CD8-positive, alpha-beta T cell (primary cell): ENCODE measurements at places on chromosomes 12 and 14.

- DNase-seq, result no peak
Measured at GRCh38 chr14:50350975-50351374, 38.9 kb downstream of the DMAC2L start.

- DNase-seq, result no peak
Measured at GRCh38 chr14:22650046-22650739, 6.0 kb upstream of the OR6J1 start.

DNA sequence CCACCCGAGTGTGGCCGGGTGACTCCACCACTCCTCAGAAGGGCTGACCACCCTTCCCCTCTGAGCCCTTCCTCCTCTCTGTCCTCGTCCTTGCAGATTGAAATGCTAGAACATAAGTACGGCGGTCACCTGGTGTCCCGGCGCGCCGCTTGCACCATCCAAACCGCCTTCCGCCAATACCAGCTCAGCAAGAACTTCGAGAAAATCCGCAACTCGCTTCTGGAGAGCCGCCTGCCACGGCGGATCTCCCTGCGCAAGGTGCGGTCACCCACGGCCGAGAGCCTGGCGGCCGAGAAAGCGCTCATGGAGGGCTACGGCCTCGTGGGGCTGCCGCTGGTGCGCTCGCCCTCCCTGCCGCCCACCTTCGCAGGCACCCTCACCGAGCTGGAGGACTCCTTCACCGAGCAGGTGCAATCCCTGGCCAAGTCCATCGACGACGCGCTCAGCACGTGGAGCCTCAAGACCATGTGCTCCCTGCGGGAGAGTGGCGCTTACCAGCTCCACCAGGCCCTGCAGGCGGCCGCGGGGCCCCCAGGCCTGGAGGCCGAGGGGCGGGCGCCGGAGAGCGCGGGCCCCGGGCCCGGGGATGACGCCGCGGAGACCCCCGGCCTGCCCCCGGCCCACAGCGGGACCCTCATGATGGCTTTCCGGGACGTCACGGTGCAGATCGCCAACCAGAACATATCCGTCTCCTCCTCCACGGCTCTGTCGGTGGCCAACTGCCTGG is 71.8 kb downstream of the IQSEC3 start:
- no peak for DNase-seq

DNA sequence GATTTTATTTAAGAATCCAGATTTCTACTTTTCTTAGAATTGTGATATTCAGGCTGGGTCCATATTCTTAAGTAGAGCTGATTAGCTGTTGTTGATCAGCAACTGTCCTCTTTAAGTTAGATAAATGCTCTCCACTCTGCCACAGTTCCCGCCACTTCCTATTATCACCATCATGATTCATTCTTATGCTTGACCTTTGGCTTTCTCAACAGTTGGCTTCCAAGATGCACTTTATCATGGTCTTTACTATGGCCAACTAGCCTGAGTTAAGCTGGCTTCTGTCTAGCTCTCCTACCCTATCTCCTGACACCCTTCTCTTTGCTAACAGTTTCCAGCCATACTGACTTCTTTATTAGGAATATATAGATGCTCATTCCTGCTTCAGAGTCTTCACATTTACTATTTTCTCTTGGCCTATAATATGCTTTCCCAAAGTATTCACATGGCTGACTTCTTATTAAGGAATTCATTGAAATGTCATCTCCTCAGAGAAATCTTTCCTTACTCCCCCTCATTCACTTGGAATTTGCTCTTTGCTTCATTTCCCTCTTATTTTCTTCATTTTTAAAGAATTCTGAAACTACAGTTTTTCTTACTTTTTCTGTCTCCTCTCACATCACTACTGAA is 149.0 kb upstream of the IGF1 start:
- no peak for DNase-seq

GRCh38 chr14:105366386-105367074 is 31.8 kb upstream of the TEX22 start:
- DNase-seq, result no peak

GRCh38 chr14:96729889-96730288 is 67.3 kb upstream of the VRK1 start:
- no peak for DNase-seq

DNA sequence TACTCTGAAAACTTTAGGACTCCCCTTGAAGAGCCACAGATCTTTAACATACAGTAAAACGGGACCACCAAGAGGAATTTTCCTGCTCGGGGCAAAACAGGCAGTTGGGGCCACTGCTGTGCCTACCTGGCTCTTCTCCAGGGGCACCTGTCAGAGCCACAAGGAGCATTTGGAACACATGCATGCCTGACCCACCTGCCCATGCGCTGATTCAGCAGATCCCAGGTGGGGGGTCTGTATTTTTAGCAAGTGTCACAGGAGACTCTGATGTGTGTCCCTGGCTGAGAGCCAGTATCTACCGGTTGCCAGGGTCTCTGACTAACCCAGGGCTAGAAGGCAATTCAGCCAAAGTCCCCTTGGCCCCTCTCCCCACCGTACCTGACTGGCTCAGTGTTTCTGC is 6.5 kb downstream of the CTDSP2 start:
- DNase-seq, result no peak

DNA sequence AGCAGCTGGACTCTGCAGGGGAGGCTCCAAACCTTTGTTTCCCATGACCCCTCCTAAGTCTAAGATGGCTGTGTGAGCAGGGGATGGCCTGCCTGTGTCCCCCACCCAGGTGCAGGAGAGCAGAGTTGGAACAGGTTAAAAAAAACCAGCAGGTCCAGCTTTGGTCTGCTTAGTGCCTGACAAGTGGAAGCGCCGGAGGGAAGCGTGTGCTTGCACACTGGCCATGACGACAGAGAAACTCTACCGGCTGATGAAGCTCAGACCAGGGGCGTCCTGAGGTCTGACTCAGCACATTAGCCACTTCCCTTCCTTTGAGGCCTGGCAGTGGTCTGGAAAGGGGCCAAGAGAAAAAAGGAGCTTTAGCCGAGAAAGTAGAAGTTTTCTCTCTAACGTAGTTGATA is 280.1 kb downstream of the VRK1 start:
- peak; percentile 21 for DNase-seq

GRCh38 chr12:95217377-95218149 is at the start of the genes FGD6 and VEZT:
TSS of gene FGD6 (minus strand) at chr12:95217467. CDS start at chr12:95217240, 227 bp downstream.
TSS of gene VEZT (plus strand) at chr12:95217807. CDS start at chr12:95217851, 44 bp downstream.
- DNase-seq, result peak; percentile 97

- DNase-seq, result no peak
Measured at GRCh38 chr14:90962505-90963109, 97.8 kb downstream of the RPS6KA5 start.

GRCh38 chr12:31031951-31032335 is 41.7 kb upstream of the DDX11 start:
- DNase-seq, result no peak
